Hematopoietic multipotent progenitor cell treated with erythropoietin and hydrocortisone succinate and interleukin-3 and kit ligand, for 6 days (in vitro differentiated cells): ENCODE measurements at places on chromosomes 3 and 15.
A peak's percentile ranks its signal among the peaks of the same experiment; 100 is the strongest.

GRCh38 chr3:115084686-115085085, 62.4 kb downstream of the ZBTB20 start:
- DNase-seq, result no peak

GRCh38 chr3:138567403-138567802, 26.7 kb downstream of the CEP70 start:
- DNase-seq, result peak; percentile 45

DNA sequence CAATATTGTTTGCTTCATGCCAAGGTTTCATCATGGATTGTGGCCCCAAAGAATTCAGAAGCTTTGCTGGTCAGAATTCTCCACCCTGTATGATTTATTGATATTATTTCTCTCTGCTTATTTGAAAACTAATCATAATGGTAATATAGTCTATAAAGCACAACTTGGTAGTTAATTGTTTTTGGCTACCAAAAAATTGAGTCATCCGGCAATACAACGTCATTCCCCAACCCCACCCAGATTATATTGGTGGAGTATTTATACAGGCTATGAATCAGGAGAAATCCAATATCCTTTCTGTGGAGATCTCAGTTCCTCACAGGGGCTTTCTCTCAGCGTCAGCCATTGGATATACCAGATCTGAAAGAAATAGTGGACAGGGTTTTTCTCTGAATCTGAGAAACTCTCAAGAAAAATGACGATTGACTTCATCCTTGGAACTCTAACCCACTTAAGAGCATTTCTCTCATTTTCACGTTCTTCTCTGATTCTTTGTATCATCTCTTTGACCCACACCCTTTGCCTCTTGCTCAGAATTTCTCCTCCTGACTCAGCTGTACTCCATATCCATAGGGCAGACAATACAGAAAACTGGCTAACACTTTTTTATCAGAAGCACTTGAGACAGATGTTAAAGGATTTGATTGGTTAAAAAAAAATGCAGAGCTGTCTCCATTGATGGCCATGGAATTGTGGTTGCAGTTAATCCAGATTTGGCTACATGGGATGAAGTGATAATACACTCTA, 1055.8 kb upstream of the CADM2 start:
- DNase-seq, result no peak

GRCh38 chr15:95684693-95685115, 645.8 kb upstream of the NR2F2 start:
- peak; percentile 2 for DNase-seq

GRCh38 chr15:84785053-84785452, 32.1 kb upstream of the ALPK3 start:
- DNase-seq, result no peak

DNA sequence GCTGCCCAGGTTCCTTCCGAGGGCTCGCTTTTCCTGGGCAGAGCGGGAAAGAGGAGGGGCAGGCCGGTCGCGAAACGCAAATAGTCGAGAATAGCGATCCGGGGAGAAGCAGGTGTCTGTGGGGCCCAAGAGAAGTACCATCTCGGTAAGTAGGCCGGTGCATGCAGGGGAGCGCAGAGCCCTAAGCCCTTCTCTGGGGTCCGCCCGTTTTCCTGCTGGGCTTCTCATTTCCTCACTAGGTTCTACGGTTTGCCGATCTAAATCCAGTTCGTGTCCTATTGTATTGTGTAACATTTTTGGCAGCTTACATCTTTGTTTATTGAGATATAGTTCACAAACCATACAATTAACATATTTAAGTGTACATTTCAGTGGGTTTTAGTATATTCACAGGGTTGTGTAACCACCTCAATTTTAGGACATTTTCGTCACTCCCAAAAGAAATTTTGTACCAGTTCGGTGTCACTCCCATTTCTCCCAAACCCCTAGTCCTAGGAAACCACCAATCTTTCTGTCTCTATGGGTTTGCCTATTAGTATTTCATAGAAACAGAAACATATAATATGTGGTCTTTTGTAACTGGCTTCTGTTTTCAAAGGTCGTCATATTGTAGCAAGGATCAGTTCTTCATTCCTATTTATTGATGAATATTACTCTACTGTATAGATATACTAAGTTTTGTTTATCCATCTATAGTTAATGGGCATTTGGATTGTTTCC, 6.8 kb upstream of the TRIM69 start:
- peak; percentile 26 for DNase-seq

DNA sequence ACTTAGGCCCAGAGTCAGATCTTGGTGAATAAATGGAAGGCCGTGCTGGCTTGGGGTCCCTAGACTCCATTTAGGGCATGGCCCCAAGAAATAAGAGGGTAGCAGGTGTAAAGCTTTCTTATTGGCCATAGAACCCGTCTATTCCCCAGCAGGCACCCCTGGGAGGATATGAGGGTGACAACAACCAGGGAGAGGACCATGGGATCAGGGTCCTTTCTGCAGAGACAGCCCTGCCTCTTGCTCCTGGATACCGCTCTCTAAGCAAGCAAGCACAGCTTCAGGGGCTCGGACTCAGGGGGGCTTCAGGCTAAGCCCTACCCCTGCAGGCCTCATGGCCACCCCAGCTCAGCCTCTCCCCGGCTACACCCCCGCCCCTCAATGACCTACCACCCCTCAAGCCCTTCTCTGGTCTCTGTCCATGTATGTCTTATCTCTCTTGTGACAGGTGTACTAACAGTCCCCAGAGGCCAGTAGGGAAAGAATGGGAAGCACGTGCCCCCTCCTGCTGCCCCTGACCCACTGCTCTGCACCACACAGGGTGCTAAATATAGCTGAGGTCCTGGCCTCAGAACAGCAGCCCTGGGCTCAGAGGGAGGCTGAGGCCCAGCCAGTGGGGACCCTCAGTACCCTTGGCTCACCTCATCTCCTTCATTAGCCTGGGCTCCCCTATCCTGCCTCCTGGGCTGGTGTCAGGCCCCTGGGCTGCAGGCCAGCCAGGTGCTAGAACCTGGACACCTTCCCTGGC, 1.9 kb downstream of the XIRP1 start:
- DNase-seq, result no peak

DNA sequence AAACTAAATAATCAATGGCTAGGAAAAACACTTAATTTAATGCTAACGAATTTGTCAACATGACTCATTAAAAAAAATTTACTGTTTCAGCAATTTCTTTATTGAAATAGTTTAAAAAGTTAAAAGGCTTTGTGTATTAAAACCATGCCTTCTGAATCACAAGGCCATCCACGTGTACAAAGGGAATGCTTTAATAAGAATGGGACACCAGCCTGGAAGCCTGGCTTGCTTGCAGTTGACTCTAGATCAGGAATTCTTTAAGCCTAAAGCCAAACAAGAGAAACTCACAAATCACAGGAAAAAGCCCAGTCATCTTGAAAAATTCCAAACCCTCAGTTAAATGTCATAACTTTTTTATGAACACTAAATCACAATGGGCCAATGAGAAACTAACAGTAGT, 137.6 kb downstream of the PEAK1 start:
- no peak for DNase-seq

DNA sequence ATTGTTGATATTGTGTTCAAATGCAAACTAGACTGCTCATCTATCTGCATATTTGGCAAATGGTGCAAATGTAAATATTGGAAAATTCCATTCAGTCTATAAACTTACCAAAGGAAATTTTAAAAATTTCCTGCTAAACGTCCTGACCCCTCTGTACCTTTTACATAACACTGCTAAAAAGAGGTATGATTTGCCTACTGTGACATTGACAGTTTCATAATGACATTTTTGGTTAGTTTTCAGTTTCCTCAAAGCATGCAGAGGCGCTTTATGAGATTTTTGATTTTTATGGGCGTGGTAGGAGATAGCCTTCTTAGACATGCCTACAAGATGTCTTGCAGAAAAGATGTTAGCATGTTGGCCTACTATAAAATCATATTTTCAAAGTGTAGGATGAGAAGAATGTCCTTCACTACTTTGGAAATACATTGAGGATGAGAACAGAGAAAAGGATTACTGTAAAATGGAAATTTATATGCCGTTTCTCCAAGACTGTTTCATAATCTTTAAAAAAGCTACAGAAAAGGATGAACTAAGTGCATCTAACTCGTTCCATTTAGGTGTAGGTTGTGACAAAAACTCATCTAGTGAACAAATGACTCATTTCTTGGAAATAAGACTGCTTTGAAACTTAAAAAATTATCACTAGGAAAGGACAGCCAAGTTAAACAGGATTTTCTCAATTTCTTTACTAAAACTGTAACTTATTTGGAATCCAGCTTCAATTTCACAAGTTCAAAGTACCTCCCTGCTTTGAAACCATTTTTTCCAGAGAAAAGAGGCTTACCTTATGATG, 14.5 kb upstream of the ISLR start:
- DNase-seq, result no peak

DNA sequence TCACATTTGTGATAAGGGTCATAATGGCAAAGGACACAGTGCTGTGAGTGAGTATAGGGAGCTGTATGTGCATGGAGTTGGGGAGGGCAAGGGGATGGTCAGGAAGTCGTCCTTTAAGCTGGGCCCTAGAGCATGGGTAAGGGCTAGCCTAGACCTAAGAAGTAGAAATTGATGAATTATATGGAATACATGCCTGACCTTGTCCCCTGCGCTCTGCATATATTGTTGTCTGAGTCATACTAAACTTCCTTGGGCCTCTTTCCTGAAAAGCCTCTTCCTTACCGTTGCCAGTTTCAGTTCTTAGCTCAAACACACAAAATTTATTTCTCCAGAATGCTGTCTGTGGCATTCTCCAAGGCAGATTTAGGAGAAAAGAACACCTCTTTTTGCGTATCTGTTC, 4.6 kb downstream of the SNRK start:
- no peak for DNase-seq

DNA sequence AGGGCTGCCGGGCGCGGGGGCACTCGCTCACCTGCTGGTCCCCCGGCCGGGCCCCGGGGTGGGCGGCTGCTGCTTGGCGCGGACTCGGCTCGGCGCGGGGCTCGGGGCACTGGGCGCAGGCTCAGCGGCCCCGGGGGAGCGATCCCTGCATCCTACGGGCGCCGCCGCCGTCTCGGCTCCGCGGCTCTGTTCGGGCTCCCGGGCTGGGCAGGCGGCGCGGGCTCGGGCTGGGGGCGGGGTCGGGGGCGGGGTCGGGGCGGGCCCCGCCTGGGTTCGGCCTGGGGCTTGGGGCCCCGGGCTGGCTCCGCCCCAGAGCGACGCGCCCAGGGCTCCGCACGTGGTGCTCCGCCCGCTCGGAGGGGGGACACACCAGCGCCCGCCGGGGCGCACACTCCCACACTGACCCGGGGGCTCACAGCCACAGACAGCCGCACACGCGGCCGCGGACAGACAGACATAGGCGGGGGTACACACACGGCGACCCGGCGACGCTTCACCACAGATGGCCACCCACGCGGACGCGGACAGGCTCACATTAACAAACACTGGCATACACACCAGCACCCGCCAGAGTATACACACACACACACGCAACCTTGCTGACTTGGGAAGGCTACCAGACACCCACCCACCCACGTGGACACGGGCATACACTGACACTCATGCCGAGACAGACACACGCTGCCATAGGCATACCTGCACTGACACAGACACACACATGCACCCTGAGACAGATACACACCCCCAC, at the start of gene SCN5A:
SCN5A (minus strand) TSS at position 188 of the 748 bp plus-strand sequence. CDS start 16,380 bp downstream, outside the sequence.
- DNase-seq, result peak; percentile 63

GRCh38 chr3:151976211-151977050, 103.0 kb downstream of the SUCNR1 start:
- peak; percentile 9 for DNase-seq

DNA sequence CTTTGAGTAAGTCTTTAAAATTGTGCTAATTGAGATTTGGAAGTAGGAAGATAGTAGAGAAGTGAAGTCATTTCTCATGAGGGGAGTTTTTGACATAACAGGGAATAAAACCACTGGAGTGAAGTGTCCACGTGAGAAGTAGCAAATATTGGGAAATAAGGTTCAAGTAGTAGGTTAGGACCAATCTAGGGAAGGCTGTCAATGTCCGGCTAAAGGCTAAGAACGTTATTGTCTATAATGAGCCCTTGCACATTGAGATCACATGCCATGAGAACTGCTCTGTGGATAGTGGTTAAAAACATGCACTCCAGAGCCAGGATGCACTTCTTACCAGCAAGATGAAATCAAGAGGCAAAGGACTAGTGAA, 459.9 kb upstream of the TPRG1 start:
- no peak for DNase-seq

DNA sequence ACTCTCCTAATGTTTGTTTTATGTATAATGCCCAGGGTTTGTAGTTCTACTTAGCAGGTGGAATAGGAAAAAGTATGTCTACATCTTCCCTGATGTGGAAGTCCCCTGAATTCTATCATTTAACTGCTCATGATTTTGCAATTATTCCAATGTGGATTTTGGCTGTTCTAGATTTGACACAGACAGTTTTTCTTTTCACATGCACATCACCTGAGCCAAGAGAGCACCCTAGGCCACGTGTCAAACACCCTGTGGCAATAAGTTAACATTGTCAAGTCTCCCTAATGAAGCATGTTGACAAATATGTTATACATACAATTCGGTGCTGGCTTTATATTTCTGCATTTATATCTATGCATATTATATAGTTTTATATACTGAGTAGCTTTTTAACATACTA, 70.0 kb upstream of the SUCLG2 start:
- no peak for DNase-seq

- DNase-seq, result no peak
Observed at GRCh38 chr3:175082631-175083030, 223.5 kb downstream of the NAALADL2 start.

DNA sequence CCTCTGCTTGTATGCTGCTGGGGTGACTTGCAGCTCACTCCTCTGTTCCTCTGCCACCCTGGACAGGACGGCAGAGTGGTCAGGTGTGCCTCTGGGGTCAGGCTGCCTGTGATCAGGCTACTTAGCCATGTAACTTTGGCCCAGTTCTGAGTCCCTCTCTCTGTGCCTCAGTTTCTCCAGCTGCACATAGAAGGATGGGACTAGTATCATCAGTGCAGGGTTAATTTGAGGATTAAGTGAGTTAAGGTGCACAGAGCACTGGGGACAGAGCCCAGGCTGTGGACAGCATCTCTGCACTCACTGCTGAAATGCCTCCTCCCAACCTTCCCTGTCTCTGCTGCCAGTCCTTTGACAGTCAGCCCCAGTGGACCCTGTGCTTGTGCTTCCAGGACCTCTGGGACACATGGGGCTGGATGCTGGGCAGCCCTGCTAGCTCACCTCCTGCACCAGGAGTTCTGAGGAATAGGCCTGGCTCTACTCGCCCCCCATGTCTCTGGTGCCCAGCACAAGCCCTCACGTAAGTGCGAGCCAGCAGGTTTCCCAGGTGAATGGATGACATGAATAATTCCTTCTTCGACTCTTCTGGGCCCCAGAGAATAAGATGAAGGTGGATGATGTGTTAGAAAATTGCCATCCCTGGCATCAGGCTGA, 19.3 kb upstream of the PRR23E start:
- DNase-seq, result no peak

DNA sequence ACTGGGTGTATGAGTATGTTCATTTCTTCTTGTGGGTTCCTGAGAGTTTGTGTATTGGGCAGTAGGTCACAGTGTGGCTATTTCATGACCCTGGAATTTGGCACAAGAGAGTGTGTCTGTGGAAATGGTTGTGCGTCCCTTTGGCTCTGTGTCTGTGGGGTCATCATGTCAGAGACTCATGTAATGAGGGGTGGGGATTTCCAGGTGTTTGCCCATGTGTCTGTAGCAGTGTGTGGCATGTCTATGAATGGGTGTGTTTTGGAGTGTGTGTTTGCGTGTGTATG, 1.3 kb upstream of the GATA2 start:
- no peak for DNase-seq
